ENCODE measurements at places on chromosomes 11 and 22.

DNA sequence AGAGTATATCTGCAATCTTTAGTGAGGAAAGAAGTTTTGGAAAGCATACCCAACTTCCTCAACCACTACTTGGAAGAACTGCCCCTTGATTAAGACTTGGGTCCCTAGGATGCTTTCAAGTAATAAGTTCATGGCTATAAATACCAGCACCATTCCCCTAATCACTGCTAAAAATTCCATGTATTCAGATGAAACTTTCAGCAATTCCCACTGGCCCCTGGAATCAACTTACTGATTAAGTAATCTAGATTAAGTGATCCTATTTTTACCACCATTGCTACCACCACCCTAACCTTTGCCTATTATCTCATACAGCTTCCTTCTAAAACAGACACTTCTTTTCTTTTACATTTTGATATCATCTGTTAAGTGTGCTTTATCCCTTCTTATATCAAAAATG lies 10.5 kb downstream of the PICALM start:
- no peak for DNase-seq

DNA sequence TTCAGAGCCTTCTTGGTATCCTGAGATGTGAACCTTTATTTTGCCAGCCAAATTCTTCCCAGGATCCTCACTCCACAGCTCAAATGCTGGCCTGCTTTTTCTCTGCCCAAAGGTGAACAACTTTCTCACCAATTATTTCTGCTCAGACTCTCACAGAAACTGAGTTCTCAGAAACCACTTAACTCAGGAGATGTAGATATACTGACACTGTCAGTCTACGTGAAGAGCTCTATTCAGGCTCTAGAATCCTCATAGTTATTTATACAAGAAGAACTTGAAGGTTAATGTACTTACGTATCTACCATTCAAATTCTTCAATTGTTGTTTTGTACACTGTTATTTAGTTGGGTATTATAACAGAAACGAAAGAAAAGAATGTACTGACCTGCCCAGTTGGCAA lies 666.1 kb downstream of the CNTN5 start:
- no peak for DNase-seq

GRCh38 chr11:127675581-127675980 lies 675.0 kb upstream of the KIRREL3 start:
- no peak for DNase-seq

GRCh38 chr11:102341844-102342318 lies 5.1 kb upstream of the BIRC2 start:
- peak; percentile 41 for DNase-seq

DNA sequence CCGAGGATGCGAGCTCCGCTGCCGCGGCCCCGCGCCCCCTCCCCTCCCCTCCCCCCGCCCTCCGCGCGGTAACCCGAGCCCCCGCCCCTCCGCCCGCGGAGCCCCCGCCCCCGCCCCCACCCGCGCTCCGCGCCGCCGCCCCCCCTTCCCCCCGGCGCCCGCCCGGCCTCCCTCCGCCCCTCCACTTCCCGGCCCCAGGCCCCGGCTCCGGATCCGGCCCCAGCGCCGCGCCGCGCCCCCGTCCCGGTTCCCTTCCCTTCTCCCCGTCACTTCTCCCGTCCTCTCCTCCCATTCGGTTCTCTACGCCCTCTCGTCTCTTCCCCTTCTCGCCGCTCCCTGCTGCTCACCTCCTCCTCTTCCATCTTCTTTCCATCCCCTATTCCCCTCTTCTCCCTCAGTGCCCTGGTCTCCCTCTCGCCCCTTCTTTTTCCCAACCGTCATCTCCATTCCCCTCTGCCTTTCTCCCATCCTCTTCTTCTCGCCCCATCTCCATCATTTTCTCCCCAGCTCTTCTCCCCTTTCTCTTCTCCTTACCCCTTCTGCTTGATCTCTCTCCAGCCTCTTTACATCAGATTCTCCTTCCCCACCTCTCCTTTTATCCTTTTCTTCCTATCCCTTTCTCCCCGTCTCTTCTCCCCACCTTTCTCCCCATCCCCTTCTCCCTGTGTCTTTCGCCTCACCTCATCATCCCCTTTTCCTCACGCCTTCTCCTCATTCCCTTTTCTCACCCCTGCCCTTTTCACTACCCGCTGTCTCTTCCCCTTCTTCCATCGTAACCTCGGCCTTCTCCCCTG lies at the start of gene DCHS1:
TSS of gene DCHS1 (minus strand) at position 20 of the 794 bp plus-strand sequence. CDS start 14,196 bp downstream, outside the sequence.
- DNase-seq: no peak

DNA sequence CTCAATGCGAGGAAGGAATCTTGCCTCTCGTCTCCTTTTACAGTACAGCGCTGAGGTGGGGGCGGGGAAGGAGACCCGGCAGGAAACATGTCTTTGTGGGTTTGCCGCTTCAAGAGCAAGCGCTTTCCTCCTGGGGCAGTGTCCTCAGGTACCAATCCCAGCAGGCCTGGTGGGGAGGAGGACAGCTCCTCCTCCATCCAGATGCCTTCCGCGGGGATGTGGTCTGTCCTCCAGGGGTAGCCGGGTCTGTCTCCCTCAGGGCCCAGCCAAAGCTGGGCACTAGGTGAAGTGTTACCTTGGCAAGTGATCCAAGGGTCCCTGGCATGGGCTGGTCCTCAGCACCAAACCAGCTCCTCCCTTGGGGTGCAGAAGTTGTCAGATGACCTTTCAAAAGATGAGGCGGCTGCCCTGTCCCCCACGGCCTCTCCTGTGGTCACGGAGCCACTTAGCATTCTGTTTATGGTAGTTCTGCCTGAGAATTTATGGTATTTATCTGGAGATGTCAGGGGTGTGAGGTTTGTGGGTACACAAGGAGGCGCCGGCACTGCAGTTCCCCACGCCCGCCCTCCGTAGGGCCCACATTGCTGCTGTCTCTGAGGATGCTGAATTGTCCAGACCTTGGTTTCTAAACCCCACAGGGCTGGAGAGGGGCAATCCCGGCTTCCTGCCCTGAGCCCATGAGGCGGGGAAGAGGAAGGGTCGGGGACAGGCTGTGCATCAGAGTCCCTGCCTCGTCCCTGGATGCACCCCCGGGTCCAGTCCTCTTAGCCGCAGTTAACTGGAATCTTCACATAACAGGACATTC lies 93.5 kb upstream of the ANO1 start:
- no peak for DNase-seq

DNA sequence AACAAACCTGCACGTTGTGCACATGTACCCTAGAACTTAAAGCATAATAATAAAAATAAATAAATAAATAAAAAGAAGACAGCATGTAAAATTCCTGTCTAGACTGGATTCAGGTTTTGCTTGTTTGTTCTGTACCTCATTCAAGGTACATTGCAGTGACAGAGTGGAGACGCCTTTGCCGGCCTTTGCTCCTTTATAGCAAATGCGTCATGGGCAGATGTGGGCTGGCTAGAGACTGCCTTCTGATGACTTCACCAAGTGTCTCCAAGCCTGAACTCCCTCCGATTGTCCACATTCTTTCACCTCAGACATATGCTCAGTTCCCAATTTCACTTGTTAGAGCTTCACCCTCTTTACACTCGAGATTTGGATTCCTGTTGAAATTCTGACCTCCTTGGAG lies 147.8 kb upstream of the ARHGAP20 start:
- DNase-seq: no peak

GRCh38 chr11:59112494-59112893 lies 5.5 kb downstream of the FAM111B start:
- DNase-seq: no peak

DNA sequence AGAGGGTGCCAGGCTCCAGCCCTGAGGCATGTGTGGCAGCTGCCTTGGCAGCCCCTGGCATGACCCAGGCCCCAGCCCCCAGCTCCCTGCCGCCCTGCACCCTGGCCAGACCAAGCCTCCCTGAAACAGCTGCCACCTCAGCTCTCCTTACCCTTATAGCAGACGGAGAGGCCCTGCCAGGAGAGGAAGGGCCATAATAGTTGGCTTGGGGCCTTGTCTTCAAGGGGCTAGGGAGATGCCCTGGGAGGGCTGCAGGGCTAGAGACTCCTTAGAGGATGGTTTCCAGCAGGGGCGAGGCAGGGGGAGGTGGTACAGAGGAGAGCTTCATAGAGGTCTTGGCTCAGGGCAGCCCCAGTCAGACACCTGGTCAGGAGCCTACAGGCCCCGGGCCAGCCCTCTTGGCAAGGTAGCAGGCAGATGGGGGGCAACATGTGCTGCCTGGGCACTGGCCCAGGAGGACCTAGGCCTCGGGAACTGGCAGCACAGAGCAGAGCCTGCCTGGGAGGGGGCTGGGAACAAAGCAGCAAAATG lies 13.0 kb downstream of the SMTN start:
- DNase-seq: no peak

- no peak for DNase-seq
Observed at GRCh38 chr11:8732324-8732670, 49.7 kb downstream of the RPL27A start.

DNA sequence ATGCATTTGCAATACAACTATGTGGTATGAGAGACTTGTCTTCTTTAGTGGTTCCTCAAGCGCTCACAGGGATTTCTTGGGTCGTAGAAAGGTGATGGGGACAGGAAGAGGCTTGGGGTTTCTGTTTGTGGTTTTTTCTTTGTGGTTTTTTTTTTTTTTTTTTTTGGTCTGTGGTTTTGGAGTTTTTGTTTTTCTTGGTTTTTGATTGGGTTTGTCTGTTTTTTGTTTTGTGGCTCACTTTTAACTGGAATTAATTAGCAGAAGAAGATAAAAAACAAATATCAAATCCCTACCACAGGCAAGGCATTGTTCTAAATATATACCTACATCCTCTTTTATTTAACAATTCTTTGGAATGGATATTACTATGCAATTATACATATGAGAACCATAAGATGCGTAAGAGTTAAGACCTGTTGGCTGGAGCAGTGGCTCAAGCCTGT lies 5.5 kb downstream of the TTC28 start:
- DNase-seq: no peak

GRCh38 chr22:37032535-37033460 lies 13.3 kb downstream of the MPST start:
- no peak for DNase-seq

DNA sequence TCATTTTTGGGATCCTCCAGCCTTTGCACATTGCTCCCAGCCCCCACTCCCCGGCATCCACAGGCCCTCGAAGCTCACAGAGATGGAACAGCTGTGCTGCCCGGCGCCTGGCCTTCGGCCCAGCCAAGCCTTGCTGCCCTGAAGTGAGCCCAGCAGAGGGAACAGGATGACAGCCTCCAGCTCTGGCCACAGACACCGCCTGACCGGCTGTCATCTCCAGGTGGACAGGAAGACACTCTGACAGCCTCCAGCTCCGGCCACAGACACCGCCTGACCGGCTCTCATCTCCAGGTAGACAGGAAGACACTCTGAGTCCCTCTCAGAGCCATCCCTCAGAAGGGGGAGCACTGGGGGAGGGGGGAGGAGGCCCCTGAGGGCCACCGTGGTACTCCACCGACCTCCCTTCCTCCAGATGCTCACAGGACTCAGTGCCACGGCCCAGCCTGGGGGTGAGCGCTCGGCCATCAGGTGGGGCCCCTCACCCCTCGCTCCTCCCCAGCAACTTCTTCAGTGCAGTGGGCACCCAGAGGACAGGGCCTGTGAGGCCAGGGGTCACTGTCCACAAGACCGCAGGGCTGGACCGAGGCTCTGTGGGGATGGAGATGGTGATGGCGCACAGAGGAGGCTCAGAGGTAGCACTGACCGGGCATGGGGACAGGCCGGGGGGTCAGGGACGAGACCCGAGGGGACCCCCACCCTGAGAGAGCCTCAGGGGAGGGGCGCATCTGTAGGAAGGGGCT lies 58.6 kb downstream of the BRD1 start:
- no peak for DNase-seq

GRCh38 chr11:58577555-58578135 lies 1.2 kb upstream of the ZFP91 start:
- no peak for DNase-seq

DNA sequence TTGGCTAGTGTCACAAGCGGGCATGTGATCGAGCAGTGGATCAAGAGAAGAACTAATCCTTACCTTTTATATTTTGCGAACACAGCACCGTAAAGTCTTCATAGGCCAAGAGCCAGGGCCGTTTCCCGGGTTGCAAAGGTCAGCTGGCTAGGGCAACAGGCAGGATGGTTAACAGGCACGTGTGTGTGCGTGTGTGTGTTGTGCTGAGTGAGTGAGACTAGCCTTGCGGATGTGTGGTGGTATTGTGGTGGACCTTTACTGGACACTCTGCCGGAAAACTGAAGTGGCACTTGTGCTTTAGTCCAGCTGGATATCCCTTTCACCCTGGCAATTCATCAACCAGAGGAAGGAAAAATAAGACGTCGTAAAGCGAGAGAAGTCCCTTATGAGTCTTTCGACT lies 176.7 kb downstream of the BCR start:
- no peak for DNase-seq

GRCh38 chr11:75428281-75428724 lies 4.7 kb downstream of the KLHL35 start:
- no peak for DNase-seq

DNA sequence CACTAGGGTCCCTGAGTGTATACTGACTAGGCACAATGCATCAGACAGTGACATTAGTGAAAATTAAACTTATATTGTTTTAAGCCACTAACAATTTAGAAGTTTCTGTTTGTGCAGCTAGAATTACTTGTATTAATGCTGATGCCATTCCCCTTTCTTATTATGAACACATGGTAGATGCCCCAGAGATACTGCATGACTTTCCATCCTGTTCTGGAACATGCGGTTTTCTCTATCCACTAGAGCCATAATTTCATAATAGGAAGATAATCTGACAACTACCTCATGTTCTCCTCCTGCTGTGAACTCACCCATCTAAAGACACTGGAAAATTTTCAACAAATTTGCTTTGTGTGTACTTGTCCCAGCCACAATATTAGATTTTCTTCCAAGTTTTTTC lies 1256.4 kb downstream of the FAM181B start:
- no peak for DNase-seq

- DNase-seq: no peak
Observed at GRCh38 chr11:60923326-60923725, 934 bp upstream of the TMEM132A start.

DNA sequence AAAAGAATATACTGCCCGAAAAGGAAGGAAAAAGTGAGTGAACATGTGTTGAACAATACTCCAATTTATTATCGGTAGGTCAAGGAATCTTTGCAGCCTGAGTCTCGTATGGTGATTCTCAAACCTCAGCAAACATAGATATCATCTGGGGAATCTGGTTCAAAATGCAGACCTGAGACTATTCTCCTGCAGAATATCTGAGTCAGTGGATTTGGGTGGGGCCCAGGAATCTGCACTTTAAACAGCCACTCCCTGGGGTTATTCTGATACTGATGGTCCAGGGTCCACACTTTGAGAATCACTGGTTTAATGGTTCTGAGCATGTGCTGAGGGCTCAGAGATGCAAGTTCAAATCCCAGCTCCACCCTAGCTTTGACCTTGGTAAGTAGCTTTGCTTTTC lies 53.6 kb upstream of the GRK3 start:
- no peak for DNase-seq

DNA sequence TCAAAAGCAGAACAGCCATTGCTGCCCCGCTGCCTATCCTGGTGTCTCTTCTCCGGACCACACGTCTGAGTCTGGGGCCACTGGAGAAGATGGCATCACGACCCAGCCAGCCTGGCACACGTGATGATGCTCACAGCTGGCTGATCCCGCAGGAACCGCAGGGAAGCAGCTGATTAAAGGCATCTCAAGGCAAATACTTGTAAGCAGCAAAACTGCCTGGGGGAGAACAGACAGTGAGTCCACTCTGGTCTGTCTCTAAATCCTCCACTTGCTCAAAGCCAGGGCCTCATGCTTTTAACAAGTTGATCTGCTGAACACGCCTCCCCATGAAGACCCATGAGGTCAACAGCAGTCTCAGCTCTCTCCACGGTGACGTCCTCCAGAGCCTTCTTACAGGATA lies 108.6 kb downstream of the BRD1 start:
- no peak for DNase-seq

GRCh38 chr11:19209617-19210370 lies 8.0 kb upstream of the CSRP3 start:
- DNase-seq: no peak

Data from NCI-H1417 treated with DMSO at 0.1 percent for 48 hours (cell line).